HuH-7.5 (cell line): ENCODE measurements at places on chromosomes 12 and 14.

DNA sequence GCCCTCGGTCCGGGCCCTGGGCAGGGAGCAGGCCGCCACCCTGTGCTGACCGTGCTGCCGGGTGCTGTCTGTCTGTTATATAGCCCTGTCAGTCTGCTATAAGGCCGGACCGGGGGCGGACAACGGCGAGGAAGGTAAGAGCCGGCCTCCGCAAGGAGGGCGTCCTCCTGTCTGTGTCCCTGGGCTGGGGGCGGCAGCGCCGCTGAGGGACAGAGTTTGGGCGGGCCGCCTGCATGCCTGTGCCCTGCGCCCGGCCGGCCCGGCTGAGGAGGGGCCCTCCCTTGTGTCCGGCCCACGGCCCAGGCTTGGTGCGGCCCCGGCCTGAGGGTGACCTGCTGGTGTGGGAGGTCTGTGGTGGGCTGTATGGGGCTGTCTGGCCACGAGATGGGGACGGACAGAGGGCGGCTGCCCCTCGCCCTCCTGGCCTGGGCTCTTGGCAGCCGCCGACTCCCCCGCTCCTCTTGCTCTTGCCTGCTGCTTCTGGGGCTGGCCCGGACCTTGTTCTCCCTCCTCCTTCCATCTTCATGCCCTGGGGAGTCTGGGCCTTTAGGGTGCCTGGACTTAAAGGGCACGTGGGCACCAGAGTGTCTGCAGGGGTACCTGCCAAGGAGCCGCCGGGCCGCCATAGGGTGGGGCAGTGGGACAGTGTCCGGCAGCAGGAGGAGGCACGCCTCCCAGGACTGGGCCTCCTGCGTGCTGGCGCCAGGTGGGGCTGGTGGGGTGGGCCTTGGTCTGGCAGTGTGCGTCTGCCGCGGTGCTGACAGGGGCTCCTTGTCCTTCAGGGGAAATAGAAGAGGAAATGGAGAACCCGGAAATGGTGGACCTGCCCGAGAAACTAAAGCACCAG, 25.1 kb upstream of the CRIP2 start:
- DNase-seq: no peak

DNA sequence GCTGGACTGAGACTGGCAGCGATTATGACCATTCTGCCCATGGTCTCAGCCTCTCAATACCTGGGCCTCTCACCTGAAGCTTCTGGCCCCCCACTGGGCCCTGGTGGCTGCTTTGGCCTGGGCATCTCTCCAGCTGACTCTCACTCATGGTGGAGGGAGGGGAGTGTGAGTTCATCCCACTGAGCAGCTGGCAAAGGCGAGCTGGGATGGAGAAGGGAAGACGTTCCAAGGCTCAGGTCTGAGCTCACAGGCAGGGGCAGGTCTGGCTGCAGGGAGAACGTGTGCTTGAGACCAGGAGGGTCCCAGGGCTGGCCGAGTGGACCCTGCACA, 103.5 kb downstream of the TMEM121 start:
- no peak for DNase-seq

- no peak for DNase-seq
Observed at GRCh38 chr14:65927931-65928356, 515.4 kb downstream of the FUT8 start.

DNA sequence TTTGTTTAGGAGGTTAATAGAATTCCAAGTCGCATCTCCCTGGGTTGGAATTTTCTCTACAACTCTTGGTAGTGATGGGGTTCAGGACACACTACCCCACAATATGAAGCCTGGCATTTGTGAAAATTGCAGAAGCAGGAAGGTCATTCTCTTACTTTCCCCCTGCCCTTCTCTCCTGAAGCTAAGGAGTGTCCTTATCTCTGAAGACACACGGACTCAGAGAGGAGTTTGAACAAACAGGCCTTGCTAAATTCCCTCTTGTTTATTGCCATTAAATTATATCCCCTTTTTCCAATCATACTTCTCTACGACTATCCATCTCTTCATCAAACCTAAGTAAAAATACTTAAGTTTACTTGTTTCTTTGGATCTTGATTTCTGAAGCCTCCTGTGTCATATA, 443.0 kb downstream of the RAD51B start:
- DNase-seq: no peak

GRCh38 chr12:106743270-106743988, 31.1 kb upstream of the RIC8B start:
- no peak for DNase-seq

DNA sequence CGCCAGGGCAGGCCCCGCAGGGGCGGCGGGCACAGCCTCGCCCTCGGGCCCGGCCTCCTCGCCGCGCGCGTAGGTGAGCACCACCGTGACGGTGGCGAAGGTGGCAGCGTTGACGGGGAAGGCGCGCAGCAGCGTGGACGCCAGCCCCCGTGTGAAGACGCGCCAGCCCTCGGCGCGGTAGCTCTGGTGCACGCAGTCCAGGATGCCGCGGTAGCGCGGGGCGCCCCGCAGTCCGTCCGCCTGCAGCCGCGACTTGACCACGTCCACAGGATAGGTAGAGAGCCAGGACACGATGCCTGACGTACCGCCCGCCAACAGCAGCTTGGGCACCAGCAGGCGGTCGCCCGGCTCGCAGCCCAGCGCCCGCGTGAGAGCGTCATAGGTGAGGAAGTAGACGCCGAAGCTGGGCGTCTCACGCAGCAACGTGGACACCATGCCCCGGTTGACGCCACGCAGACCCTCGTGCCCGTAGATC, 13.9 kb downstream of the SLC25A29 start:
- DNase-seq: no peak

- DNase-seq: no peak
Observed at GRCh38 chr14:50679674-50680073, 11.6 kb upstream of the SAV1 start.

DNA sequence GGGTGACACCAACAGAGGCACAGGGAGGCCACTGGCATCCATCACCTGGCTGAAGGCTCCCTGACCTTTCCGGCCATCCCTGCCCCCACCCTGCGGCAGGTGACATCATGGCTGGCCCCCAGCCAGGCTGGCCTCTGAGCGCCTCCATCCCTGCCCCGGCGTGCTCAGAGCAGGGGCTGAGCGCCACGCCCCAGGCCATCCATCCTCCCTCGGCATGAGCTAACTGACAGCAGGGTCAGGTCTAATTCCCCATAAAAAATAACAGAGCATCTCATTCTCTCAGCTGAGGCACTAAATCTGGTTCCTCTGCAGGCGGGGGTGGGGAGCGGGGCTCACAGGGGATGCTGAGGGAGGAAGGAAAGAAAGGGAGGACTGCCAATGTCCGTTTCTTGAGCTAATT, 50.7 kb downstream of the PRIMA1 start:
- no peak for DNase-seq

DNA sequence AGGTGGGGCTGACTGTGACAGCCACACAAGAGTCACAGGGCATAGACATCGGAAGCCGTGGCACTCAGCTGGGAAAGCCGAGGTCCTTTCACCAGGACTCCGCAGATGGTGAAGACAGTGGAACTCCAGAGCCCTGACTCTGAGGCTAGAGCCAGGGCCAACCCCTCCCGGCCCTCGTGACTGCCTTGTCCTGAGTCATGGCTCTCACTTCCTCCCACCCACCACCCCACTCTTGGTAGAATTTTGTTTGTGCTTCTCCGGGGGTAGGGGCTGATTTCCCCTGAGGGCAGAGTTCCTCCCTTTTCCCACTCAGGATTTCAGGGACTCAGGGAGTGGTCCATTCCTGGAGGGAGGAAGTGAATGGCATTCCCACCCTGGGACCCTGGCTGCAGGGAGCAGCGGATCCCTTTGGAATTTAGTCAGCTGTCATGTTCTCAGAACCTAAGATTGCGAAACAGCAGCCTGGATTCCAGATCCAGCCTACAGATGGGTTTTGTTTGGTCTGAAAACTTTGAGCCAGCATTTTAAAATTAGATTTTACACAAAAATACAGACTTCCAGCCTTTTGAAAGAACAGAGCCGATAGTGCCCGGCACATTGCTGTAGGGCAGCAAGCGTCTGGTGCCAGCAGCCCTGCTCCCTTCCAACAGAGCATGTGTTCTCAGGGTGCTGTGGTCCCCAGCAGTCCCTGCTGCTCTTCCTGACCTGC, 50.7 kb downstream of the TPCN1 start:
- DNase-seq: peak; percentile 44

DNA sequence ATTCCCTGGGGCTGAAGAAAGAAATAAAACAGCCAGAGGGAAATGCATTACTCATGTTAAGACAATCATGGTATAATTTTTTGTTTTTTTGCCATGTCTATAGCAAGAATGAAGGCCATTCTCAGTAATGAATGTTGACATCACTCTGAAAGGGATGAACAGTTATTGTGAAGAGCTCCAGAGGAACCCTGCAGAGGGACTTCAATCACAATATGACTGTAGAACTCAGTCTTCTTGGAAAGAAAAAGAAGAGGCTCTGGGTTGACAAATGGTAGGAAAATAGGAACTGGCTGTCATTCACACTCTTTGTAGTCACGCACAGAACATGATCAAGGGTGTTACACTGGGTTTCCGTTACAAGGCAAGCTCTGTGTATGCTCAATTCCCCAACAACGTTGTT, 73.8 kb upstream of the DACT1 start:
- DNase-seq: no peak

DNA sequence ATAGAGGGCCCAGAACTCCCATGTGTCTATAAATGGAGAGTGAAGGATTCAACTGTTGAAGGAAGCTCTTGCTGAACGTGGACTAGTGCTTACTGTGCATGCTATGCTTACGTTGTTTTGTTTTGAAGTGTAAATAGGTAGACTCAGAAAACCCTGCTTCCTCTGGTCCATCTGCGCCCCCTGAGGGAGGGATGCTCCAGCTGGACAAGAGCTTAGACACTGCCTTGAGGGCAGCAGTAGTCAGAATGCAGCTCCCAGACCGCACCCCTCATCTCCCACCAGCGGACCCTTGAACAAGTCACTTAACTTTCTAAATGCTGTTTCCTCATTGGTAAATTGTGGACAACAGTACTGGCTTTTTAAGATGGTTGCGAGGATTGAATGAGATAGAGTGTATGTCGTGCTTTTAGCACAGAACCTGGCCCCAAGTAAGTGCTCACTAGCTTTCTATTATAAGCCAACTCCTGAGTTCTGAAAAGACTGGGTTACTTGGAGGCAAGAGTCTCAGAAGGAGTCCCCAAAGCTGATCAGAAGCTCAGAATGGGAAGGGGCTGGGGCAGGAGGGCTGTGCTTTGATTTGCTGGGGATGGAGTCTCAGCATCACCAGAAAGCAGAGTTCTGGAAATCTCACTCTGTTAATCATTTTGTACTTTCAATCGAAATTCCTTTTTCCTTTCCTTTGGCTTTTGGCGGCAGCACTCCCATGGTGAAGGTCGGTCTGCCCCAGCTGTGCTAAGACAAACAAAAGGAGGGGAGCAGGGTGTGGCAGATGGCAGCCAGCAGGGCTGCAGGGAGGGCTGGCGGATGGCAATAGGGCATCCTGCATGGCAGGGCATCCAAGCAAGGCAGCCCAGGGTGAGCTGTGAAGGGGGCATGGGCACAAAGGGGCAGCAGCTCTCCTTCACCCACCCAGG, 15.6 kb downstream of the AGAP2 start:
- no peak for DNase-seq

DNA sequence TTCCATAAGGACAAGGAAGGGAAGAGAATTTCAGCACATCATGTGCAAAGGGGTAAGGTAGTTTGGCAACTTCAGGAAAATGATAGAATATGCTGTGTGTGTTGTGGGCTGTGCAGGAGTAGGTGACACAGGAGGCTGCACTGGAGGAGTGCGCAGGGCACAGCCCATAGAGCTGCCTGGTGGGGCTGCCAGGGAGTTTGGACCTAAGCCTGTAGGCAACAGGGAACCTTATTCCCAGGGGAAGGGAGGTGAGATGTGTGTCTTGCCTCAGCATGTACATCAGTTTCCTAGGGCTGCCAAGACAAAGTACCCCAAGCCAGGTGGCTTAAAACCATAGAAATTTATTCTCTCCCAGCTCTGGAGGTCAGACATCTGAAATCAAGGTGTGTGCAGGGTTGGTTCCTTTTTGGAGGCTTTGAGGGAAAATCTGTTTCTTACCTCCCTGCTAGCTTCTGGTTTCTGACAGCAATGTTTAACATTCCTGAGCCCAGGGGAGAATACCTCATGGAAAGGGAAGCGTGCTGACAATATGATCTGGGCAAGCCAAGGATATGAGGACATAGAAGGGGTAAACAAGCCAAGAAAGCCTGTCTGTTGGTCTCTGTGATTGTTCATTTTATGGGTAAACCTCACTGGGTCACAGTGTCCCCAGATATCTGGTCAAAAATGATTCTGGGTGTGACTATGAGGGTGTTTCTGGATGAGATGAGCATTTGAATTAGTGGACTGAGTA, 174.0 kb upstream of the NTF3 start:
- DNase-seq: no peak

GRCh38 chr14:69495341-69495921, 10.9 kb downstream of the PLEKHD1 start:
- no peak for DNase-seq

DNA sequence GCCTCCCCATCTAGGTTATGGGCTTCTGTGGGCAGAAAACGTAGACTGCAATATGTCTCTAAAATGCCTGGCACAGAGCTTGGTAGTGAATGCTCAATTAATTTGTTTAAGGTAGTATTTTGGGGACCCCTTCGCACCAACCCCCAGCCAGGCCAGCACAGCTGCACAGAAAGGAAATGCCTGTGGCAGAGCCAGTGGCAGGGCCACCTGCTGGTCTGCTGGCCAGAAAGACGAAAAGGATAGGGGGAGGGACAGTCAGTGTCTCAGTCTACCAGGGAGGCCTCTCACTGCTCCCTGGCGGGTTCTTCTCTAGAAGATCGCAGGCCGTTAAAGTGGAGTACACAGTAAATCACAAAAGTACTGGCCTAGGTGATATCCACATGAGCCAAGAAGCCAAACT, 3.5 kb downstream of the RAB15 start:
- DNase-seq: no peak

DNA sequence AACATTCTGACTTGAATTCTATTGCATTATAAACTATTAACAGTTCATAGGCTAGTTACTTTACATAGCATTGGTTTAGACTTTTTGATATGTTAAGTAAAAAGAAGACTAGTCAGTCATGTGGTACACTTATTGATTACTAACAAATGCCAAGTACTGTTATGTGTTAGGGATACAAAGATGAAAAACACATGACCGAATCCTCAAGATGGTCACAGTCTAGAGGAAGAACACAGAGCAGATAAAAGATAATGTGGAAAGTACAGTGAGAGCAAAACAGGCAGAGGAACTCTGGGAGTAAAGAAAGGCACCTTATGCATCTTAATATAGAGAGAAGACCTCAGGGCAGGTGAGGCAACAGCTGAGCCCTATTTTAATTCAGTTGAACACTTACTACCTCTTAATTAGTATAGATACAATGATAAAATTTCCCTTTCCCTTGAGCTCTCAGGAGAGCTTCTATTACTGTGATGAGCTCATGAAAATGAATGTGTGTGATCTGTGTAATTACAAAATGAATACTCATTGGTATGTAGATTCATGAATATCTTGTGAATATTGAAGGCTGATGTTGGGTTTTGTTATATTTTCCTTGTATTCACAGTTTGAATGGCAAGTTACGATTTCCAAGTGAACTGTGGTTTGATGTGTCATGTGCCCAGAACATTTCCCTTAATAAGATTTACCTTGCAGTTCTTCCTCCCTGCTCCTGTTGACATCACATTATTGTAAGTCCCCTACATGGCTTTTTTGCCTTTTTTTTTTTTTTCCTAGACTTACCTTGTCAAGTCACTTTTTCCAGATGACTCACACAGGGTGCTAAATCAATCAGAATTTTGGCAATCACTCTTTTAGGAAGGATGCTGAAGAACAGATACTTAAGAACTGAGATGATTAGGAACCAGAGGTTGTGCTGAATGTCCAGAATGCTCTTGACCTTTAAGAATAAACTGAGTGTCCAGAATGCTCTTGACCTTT, 29.5 kb upstream of the MSRB3 start:
- no peak for DNase-seq
